ENCODE measurements at places on chromosomes 13 and 19.

- no peak for DNase-seq
Observed at GRCh38 chr13:107733276-107733675, 482.1 kb downstream of the LIG4 start.

DNA sequence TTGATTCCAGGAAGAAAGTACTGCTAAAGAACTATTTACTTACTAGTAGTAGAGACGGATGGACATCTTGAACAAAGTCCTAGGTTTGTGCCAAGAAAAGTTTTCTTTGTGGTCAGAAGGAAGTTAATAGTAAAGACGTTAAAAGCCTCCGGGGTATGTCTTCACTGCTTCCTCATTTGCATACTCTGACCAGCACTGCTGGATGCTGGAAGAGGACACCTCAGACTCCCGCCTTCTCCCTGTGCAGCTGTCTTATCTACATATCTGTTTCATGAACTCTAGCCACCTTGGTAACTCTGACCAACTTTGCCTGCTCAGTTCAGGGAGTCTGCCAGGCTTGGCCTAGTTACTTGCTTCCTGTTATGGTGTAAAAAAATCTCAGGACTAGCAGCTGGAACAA is 1109.1 kb upstream of the MIR17HG start:
- DNase-seq: no peak

DNA sequence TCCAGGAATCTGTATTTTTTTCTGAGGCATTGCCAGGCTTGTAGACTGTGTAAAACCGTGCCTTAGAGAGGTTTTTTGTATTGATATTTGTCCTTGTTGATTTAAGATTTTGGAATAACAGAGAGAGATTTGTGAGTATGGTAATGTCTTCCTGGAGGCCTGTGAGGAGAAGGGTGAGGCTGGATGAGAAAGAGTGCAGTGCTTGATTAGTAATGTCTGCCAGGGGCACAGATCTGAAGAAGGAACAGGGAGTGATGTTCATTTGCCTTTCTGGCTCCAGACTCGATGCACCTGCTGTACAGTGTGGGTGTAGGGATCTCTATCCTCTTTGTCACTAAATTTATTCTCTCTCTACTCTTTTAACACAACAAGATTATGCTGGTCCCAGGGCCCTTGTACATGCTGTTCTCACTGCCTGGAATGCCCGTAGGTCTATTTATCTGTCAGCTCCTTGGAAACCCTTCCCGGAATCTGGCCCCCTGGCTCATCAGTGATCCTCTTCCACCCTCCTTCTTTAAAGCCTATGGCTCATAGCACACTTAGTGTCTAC is 4.2 kb downstream of the FIZ1 start:
- DNase-seq: no peak

- DNase-seq: no peak
Observed at GRCh38 chr19:10552510-10553053, 8.9 kb downstream of the ATG4D start.

DNA sequence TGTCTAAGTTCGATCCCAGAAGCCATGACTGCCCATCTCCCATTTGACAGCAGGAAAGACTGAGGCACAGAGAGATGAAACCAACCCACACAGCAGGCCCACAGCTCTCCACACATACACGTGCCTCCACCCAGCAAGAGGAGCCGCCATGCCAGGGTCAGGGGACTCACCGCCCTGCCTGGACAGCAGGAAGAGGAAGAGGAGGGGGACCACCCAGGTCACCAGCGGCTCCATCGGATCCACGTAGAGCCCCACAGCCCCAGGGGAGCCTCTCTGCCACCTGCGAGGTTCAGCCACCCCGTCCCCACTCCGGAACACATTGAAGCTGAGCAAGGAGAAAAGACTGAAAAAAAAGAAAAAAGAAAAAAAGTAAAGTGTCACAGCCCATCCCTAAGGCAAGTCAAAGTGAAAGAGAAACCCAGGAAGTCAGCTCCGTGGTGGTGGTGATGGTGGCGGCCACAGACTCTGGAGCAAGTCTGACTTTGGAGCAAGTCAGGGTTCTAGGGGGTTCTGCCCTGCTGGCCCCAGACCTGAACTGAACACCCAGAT is at the start of gene IL12RB1:
Gene IL12RB1 (minus strand): TSS at position 345 of the 549 bp plus-strand sequence. CDS start 111 bp downstream, at position 234.
- DNase-seq: no peak

GRCh38 chr19:39154100-39154628 is 28.6 kb downstream of the PAK4 start:
- DNase-seq: no peak

GRCh38 chr13:113664751-113665596 is 2.0 kb upstream of the GRK1 start:
- DNase-seq: no peak

DNA sequence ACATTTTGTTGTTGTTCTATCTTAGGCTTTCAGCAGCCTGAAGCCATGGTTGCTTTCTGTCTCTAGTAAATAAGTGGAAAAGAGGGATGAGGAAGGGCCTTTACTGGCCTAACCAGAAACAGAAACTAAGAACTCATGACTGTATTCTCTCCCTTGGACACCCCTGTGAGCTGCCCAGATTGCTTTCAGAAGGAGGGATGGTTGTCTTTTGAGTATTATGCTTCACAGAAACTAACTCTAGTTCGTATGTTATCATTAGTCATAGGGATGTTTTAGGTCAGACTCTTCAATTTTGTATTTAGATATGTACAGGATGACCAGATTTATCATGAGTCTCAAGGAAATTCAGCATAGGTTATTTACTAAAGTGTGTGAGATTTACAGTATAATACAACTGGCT is 17.5 kb downstream of the BORA start:
- DNase-seq: no peak

GRCh38 chr19:35563207-35563829 is at the start of gene ATP4A:
ATP4A (minus strand) TSS chr19:35563658; CDS start chr19:35563629, 29 bp downstream.
- no peak for DNase-seq

- DNase-seq: no peak
Observed at GRCh38 chr13:24272452-24273161, 36.8 kb upstream of the C1QTNF9 start.

DNA sequence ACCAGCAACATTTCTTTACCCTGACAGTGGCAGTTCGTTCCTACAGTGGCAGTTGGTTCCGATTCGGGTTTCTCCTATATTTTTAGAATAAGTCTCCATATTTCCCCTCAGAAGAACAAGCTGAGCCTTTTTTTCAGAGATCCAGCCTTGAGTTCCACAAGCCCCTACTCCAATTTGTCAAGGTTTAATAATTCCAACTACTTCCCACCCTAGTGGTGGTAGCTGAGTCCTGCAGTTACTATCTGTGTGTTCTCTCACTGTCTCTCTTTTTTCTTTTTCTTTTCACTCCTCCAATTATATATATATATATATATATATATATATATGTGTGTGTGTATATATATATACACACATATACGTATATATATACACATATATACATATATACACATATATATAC is 1347.3 kb downstream of the PCDH9 start:
- no peak for DNase-seq

GRCh38 chr13:109945206-109945960 is 159.0 kb upstream of the IRS2 start:
- DNase-seq: no peak

DNA sequence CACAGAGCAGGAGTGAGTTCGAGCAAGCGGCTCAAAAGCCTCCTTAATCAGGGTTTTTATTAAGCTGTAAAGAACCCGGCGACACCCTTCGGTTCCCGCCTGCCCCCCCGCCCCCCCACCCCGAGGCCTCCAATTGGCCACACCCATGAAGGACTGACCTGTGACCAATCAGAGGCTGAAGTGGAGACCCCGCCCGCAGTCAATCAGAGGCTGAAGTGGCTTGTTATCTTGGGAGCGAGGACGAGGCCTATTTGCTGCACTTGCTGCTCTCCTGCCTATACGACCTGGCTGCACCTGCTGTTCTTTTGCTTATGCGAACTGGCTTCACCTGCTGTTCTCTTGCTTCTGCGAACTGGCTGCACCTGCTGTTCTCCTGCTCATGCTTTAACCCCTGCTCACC is 844.9 kb downstream of the OLFM4 start:
- DNase-seq: no peak

GRCh38 chr19:23855676-23856075 is 59.0 kb upstream of the ZNF726 start:
- DNase-seq: no peak

DNA sequence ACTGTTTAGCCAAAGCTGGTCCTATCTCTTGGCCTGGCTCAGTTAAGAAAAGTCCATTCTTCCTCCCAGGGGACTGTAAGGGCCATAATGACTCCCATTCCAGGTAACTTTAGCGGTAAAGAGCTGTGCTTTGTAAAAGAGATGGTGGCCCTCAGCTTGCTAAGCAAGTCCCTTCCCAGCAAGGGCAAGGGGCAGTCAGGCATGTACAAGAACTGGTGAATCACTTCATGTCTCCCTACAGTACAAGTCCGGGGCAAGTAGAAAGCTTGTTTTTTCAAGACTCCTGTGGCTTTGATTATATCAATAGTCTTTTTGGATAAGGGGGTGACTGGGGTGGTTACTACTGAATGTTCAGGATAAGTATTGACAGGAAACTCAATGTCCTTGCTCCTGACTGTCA is 88.9 kb downstream of the SLC25A15 start:
- no peak for DNase-seq

GRCh38 chr13:28379371-28380083 is 115.4 kb downstream of the FLT1 start:
- no peak for DNase-seq

GRCh38 chr13:24670174-24670573 is 10.0 kb upstream of the ATP12A start:
- no peak for DNase-seq

DNA sequence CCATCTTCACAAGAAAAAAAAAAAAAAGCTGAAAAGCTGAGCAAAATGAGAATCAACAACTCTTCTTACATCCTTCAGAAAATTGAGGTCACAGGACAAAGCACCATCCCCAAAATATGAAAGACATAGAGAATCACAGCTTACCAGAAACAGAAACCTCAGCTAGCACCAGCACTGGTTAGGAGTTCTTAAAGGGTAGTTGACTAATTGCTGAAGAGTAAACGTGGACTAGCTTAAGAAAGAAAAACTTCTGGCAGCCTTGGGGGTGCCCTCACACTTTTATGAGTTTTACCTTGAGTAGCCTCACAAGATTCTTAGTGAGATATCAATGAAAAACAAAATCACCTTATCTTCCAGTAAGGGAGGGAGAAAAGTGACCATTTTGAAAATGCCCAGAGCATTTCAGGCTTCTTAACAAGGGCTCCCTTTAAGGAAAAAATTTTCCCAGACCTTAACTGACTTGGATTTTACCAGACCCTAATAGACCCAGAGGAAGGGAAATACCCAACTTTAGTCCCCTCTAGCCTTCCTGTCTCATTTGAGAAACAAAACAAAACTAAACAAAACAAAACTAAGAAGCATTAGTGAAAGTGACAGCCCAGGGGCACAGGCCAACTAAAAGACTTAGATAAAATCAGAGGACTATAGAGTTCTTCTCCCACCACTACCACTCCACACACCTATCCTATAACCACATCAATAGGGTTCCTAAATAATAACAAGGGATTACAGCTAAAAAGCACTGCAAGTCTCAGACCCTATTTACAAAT is 888.6 kb downstream of the DIAPH3 start:
- no peak for DNase-seq

GRCh38 chr19:30148039-30148790 is 206.2 kb downstream of the URI1 start:
- DNase-seq: no peak

DNA sequence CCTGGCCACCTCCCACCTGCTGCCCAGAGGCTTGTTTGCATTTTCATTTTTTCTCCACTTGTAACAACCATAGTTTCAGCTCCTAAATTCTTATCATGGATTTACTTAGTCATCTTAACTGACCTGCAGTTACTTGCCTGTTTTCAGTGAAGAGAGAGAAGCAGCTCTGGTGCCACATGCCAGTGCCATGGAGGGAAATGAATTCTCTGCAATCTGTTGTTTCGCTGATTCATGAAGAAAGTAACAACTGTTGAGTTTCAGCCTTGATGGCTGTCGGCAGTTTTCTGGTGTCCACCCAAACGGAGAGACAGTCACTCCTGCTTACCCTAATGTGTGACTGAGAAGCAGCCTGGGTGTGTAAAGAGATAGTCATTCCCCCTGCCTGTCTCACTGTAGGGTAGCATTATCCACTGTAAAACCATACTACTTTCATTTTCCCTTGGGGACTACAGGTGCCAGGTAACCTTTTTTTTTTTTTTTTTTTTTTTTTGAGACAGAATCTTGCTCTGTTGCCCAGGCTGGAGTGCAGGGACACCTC is 116.1 kb downstream of the DNAJC3 start:
- no peak for DNase-seq

- DNase-seq: no peak
Observed at GRCh38 chr19:3851254-3852176, 17.3 kb downstream of the ZFR2 start.

DNA sequence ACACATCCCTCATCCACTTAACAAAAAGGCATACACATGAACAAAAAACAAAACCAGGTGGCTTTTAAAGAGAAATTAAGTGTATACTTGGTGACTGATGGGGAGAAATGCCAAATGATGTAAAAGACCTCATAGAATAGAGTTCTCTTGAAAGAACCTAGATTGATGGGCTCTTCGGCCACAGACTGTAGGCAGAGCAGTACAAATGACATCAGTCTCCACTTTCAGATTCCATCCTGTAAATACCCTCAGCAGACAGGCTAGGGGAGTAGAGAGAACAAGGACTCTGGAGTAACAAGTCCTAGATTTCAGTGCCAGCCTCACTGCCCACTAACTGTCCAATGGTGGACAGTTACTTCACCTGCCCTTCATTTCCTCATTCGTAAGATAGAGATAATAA is 203.8 kb downstream of the MZT1 start:
- no peak for DNase-seq

GRCh38 chr13:52978989-52979388 is 49.6 kb upstream of the OLFM4 start:
- DNase-seq: no peak

DNA sequence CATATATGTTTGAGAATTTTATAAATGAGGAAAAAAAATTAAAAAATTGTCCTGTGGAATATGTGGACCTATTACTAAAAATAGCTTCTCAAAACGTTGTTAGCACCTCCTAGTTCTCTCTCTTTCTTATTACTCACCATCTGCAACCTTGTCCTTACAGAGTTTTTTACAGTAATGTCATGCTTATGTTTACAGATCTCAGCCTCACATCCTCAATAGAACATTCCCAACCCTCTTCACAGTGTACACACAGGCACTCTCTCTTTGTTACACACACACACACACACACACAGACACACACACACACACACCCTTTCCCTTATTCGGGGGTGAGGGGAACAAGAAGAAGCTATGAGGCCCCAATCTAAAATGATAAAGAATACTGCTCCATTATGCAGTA is 197.7 kb downstream of the SLITRK6 start:
- no peak for DNase-seq

DNA sequence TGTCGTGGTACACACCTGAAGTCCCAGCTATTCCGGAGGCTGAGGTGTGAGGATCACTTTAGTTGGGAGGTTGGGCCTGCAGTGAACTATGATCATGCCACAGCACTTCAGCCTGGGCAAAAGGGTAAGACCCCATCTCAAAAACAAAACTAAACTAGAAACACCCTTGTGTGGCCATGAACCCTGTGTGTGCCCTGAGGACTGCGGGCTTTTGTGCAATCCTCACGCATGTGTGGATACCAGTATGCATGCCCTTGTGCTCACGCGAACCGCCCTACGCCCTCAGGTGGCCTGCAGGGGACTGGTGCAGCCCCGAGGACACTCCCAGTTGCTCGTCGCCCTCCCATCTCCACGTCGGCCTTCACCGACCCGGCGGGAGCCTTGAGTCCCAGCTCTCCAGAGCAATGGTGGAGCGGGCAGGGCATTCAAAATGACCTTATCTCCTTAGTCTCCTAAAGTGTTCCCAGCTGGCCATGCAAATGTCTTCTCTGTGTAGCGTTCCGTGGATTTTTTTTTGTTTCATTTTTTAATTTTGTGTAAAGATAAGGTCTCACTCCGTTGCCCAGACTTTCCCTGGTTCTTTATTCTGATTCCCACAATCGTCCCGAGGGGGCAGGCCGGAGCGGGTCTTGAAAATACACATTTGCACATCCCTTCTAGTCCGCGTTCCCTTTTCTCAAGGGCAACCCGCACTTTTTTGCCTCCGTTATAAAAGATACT is 868 bp upstream of the EGLN2 start:
- no peak for DNase-seq
